ENCODE measurements at places on chromosomes 4 and X.

GRCh38 chrX:136028383-136028984, 43.2 kb downstream of the SLC9A6 start:
- peak; percentile 70 for DNase-seq

DNA sequence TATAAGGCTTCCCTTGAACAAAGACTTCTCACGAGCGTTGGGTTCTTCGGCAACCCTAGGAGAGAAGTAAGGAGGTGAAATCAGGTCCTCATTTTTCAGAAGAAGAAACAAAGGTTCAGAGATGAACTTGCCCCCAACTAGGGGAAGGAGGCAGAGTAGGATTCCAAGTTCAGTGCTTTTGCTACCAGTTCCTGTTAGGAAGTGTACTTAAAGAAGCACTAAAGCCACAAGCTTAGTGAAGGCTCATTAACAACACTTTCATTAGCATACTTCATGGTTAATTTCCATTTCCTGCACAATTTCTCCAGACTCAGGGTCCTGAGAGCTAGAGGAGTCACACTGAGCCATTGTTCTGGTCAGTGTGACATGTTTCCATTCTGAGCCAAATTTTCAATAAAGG, 52.1 kb downstream of the VSIG4 start:
- no peak for DNase-seq

GRCh38 chr4:123350726-123351125, 45.9 kb upstream of the SPRY1 start:
- no peak for DNase-seq

DNA sequence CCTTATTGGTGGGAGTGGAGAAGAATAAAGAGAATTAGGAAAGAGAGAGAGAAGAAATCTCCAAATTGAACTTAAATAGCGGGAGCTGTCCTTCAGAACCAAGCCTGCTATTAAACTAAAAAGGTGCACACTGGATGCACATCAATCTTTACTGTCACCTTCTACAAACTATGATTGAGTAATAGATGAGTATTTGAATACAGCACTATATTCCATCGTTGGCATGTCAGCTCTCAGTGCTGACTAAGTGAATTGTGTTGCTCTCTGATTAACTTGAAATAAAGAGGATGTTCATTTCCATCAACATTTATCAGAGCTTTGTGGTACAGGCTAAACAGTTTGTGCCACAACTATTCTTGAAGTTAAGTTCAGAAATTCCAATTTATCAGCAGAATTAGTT, 143.7 kb upstream of the PABPC4L start:
- no peak for DNase-seq
